Stimulated activated CD8-positive, alpha-beta memory T cell treated with anti-CD3 and anti-CD28 coated beads, Interleukin-7, amount 100 ng/mL, for 1 hour (primary cell): ENCODE measurements at places on chromosomes 12 and 14.

- DNase-seq: no peak
Measured at GRCh38 chr14:76257842-76258397, 106.2 kb downstream of the GPATCH2L start.

- DNase-seq: no peak
Measured at GRCh38 chr12:104586351-104586919, 129.7 kb downstream of the CHST11 start.

GRCh38 chr12:124550123-124551089 is 17.0 kb downstream of the NCOR2 start:
- no peak for DNase-seq

DNA sequence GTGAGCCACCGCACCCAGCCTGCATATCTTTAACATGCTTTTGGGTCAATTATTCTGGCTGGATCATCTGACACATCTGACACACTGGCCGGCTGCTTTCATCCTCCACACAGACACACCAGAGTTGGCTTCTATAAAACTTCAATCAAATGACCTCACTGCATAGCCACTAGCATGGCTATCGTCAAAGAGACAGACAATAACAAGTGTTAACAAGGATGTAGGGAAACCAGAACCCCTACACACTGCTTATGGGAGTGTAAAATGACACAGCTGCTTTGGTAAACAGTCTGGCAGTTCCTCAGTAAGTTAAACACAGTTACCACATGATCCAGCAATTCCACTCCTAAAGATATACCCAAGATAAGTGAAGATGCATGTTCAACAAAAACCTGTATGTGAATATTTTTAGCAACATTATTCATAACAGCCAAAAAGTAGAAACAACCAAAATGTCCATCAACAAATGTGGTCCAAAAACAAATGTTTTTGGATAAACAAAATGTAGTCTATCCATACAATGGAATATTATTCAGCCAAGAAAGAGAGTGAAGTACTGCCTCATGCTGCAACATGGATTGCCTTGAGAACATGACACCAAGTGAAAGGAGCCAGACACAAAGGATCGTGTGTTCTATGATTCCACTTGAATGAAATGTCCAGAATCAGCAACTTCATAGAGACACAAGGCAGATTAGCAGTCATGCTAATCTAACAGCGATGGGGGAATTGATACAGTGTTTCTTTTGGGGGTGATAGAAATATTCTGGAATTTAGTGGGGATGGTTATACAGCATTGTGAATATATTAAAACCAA is 10.1 kb downstream of the KDM2B start:
- DNase-seq: no peak

DNA sequence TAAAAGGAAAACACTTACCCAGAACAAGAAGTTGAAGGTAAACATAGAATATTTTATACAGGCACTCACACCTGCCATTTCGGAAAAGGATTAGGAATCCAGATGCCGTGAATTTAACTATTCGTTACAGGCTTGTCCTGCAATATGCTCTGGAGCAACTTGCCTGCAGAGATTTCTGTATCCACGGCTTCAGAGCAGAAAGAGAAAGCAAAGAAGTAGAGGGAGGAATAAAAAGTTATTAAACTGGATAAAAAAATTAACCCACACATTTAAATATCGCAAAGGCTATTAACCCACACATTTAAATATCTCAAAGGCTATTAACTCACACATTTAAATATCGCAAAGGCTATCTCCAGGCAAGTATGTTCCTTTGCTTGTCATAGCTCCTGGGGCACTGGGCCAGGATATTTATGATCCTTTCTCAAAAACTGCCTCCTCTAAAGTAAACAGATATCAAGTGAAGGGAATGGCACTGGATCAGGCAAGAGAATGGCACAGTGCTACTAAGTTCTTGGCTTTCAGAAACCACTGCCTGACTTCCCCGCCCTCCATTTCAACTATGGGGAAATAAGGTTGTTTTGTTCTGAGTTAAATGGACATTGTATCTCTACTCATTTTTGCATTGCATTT is at the start of gene TSPAN8:
Gene TSPAN8 (minus strand): TSS at position 399 of the 633 bp plus-strand sequence. CDS start 321 bp downstream, at position 78.
- no peak for DNase-seq

- DNase-seq: no peak
Measured at GRCh38 chr14:28690029-28690692, 76.4 kb upstream of the FOXG1 start.

DNA sequence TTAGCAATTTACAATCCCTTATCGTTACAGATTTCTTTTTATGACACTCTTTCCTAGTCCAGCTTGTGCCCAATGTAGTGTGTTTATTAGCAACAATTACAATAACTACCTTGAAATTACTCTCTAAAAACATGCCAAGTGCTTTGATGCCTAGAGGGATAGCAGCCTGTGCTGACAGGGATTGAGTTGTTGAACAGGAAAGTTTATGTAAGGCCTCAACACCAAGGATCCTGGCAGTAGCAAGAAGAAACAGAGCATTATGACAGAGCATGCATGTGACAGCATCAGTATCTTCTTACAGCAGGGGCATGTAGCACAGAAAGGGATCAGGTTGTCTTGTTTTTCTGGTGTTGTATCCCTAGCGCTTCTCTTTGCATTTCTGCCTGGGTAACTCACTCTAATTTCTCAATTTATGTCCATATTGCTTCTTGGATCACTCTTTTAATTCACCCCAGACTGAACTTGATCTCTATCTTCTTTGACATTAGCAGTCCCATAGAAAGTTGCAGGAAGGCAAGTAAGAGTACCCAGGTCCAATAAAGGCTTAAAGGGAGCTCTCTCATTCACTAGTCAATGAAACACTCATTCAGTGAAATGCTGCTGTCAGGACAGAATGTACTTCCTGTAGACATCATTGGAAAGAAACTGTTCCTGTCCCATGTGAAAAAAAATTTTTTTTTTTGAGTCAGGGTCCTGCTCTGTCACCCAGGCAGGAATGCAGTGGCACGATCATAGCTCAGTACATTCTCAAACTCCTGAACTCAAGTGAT is 220.0 kb upstream of the GRIP1 start:
- no peak for DNase-seq

DNA sequence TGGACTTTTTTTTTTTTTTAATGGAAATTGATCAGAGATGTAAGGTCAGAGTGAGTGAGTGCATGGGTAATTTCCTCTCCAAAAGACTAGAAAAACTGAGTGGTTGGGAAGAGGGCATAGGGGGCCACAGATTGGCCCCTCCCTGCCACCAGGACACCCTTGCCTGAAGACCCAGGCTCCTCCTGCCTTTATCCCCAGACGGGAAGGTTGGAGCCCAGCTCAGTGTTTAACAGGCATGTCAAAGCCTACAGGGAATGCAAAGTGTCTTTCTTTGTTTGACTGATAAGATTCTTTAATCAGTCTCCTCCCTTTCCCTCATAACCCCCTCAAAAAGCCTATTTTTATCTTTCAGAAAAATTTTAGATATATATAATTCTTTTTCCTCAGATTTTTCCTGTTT is 50.3 kb downstream of the IRAK3 start:
- no peak for DNase-seq

DNA sequence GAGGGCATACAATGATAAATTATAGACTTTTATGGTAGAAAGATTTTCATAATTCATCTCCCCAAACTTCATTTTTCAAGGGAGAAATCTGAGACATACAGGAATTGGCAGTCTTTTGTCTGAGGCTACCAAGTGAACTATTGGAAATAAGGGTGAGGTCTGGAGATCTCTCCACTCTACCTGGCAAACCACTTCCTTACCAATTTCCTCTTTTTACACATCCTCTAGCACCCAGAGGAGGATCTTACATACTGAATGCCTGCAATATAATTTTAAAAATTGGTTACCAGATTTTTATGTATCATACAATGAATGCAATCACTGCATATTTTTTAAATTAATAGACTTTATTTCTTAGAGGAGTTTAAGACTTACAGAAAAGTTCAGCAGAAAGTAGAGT is 6.6 kb downstream of the PDE6H start:
- no peak for DNase-seq

- no peak for DNase-seq
Measured at GRCh38 chr12:12008931-12009611, 61.7 kb upstream of the BCL2L14 start.

DNA sequence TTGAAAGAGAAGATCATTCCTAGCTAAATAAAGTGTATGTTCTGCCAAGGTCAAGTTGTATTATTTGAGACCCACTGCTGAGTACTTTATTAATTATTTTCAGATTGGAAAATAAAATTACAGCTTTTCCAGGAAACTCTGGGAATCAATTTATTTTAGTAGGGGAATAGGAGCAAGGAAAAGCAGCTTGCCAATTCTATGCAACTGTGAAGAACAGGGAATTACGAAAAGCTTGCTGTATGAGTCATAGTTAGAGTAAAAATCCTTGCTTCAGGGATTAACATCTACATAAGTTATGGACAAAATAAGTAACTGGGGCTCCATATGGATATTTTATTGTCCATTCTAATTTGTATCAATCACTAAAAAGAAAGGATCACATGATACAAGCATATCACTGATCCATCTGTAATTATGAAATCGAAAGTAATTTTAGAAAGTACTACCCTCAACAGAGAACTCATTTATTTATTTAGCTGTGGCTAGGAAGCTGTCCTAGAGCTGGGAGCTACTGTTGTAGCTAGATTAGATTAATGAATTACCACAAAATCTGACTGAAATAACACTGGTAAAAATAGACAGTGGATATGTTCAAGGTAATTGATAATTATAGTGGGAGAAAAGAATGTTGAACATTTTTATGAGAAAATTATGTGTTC is 303.5 kb upstream of the NPAS3 start:
- no peak for DNase-seq

- DNase-seq: no peak
Measured at GRCh38 chr12:6758506-6759095, 5.7 kb upstream of the MLF2 start.

DNA sequence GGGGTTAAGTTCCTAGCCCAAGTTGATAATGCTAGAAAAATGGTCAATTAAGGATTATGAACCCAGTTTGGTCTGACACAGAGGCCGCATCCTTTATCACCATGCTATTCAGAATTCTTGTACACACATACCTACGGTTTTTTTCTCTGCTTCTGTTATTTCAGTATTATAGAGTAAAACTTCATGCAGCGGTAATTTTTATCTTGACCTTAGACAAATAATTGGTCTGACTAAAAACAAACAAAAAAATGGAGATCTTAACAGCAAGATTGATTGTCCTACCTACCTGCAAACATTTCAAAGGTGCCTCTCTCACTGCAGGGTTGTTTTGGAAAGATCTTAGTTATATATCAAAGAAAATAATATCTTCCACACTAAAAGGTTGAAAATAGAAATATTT is 201.9 kb upstream of the PRICKLE1 start:
- DNase-seq: no peak

DNA sequence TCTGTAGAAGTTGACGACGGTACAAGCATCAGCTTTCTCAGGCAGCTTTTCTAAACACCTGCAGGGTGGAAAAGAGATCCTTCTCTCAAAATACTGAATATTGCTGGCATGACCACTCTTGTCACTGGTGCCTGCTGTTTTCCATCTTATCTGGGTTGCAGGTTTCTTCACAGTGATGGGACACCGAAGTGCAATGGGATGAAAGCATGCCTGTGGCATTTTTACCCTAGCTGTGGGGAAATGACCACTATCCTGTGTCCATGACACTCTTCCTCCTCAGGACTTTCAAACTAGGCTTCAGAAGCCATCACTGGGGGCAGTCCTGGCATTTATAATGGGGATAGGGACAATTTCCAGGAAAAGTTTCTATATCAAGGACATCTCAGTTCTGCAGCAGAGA is 98.5 kb downstream of the ETV6 start:
- no peak for DNase-seq

GRCh38 chr12:39205969-39206368 is 237.0 kb downstream of the KIF21A start:
- DNase-seq: no peak

DNA sequence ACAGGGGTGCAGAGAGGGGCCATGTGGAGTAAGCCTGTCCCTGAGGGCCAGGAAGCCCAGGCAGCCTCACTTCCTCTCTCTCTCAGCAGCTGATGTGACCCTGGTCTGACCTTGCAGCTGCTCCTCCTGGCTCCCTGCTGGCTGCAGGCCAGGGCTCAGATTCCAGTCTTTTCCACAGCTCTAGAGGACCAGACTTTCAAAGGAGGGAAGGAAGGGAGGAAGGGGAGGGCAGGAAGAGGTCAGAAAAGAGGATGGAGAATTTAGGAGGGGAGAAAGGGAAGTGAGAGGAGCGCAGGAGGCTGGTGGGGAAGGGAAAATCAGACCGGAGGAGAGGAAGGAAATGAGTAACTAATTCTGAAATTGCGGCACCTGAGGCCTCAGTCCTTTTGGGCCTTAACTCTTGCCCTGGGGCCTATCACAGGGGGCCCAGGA is 40.9 kb upstream of the VASH1 start:
- no peak for DNase-seq

DNA sequence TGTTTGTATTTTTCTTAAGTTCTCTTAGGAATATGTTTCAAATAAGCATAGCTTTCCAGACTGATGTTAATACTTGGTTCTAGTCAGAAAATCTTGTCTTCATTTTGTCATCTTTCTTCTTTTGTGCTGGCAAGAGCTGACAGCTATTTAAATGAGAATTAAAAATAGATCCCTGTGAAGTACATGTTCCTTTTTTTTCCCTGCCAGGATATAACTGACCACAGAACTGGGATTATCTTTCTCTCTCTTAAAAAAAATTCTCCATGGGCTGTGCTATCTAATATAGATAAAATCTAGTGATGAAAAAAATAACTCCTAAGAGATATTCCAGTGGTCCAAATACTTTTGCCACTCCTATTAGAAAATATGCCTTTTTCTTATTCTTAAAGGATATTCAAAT is 163.4 kb downstream of the AKAP6 start:
- DNase-seq: no peak

DNA sequence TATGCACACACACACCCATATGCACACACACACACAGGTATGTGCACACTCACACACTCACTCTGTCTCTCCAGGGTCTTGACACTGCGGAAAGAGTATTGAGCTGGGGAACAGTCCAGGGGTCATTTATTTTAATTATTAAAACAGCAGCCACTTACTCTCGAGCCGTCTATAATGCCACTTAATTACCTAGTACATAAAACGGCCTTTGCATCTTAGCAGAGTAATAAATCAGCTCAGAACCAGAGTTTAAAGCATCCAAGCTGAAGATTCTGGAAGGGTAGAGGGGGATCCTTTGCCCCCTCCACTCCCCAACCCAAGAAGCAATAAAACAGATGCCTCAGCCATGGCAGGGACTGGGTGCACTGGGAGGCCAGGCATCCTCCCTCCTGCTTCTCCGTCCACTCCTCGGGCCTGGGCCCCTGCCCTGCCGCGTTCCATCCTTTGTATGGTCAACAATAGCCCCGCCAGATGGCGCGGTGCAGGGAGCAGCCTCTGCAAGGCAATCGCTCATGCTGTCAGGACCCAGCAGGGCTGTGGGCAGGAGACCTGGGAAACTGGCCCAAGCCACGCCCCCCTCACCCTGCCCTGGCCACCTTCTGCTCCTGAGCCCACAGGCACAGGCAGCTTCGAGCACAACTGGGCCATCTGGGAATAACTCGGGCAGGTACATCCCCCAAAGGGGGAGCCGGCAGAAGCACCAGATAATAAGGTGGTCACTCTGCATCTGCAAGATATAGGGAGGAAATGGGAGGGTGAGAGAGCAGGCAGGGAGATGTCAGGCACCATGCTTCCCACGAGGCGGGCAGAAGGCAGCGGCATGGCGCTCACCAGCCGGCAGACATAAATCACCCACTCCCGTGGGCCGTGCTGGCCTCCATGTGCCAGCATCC is 40.9 kb downstream of the CCDC85C start:
- DNase-seq: no peak

GRCh38 chr14:51145246-51145645 is 50.3 kb upstream of the TRIM9 start:
- no peak for DNase-seq
